Hair follicular keratinocyte (primary cell): ENCODE measurements at places on chromosomes 3 and 15. TPM values are rescaled to one million over a fixed set of nuclear protein-coding genes. Genes with fewer than 3 reads are reported as not detected.

The GABRA5 gene
- total RNA-seq, result not detected in 2 replicates

The KBTBD13 gene
- not detected in 2 replicates for total RNA-seq

The ITIH3 gene
- not detected in 2 replicates for total RNA-seq

The RNF168 gene
- total RNA-seq, result 9.8 and 12.5 TPM in 2 replicates

The DCLK3 gene
- total RNA-seq, result not detected in 2 replicates

The CCR4 gene
- total RNA-seq, result not detected in 2 replicates

The NRROS gene
- total RNA-seq, result under 0.01 and 0.04 TPM in 2 replicates

The TMF1 gene
- 12.3 and 15.3 TPM in 2 replicates for total RNA-seq

The ZIC1 gene
- total RNA-seq, result 1.2 TPM in 1 of 2 replicates, not detected in the other

The MDFIC2 gene
- total RNA-seq, result not detected in 2 replicates

The STARD5 gene
- 17.0 and 18.7 TPM in 2 replicates for total RNA-seq

The GABRB3 gene
- total RNA-seq, result 1.1 and 1.8 TPM in 2 replicates

The NMNAT3 gene
- total RNA-seq, result 0.62 and 4.0 TPM in 2 replicates

The PRSS50 gene
- total RNA-seq, result not detected in 2 replicates

The FILIP1L gene
- total RNA-seq, result 4.4 and 8.0 TPM in 2 replicates

The ACAP2 gene
- total RNA-seq, result 22.3 and 30.1 TPM in 2 replicates

The LARP6 gene
- 21.0 and 37.9 TPM in 2 replicates for total RNA-seq

The TMEM212 gene
- not detected in 2 replicates for total RNA-seq

The LDHAL6B gene
- not detected in 2 replicates for total RNA-seq

The MBD4 gene
- 18.1 and 22.7 TPM in 2 replicates for total RNA-seq

The KLHL40 gene
- not detected in 2 replicates for total RNA-seq

The ROPN1B gene
- total RNA-seq, result not detected in 2 replicates

The FOXB1 gene
- not detected in 2 replicates for total RNA-seq

The ZNF619 gene
- 2.5 and 3.6 TPM in 2 replicates for total RNA-seq

The CSPG4 gene
- total RNA-seq, result 77.6 and 155 TPM in 2 replicates

The CPN2 gene
- total RNA-seq, result not detected in 2 replicates
